ENCODE measurements at places on chromosomes 11 and 22.

- no peak for DNase-seq
Measured at GRCh38 chr11:102276362-102276761, 40.9 kb upstream of the BIRC3 start.

DNA sequence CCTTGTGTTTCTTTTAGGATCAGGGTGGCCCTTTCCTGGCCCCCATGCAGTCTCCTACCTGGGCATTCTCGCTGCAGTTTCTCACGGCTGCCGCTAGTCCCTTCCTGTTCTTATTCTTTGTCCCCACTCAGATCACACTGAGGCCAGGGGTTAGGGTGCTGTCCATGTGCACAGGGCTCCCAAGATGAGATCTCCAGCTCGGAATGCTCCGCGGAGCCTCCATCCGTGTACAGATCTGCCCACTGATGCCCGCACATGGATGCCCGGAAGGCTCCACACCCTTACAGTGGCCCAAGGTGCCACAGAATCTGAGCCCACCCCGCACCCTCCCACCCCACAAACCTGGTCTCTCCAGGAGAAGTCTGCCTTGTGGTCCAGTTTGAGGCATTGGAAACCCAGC is 457.3 kb downstream of the TBC1D22A start:
- DNase-seq = no peak

DNA sequence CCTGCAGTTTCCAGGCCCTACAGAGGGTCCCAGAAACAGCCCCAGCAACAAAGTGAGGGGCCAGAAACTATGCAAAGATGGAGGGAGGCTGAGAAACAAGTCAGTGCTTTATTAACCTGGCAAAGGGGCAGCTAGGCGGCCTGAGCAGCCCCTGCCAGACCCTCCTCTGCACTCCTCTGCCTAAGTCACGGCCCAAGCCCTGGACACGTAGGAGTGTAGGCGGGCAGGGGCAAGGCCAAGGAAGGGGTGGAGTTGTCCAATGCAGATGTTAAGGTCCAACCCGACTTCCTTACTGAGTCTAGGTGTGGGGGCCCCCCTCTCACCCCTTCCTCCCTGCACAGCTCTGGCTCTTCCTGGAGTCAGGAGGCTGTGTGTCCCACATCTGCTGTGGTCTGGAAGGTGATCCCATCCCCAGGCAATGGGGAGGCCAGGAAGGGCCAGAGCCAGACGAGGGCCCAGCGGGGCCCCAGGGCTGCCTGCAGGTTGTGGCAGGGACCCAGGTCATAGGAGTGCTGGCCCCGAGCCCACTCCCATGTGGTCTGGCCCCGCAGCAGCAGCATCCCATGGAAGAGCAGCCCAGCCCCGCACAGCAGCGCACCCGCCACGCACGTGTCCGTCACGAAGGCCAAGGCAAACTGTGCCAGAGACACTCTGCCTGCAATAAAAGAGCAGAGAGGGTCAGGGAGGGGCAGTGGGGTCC is 6.5 kb downstream of the ZDHHC24 start:
- no peak for DNase-seq

- DNase-seq = no peak
Measured at GRCh38 chr11:70399681-70400112, 1.4 kb downstream of the CTTN start.
